B cell (primary cell): ENCODE measurements at places on chromosomes 16 and 17. TPM values are rescaled to one million over a fixed set of nuclear protein-coding genes. Genes with fewer than 3 reads are reported as not detected.

Gene MAPT
- polyA plus RNA-seq: 0.13 and 0.27 TPM in 2 replicates

DNA sequence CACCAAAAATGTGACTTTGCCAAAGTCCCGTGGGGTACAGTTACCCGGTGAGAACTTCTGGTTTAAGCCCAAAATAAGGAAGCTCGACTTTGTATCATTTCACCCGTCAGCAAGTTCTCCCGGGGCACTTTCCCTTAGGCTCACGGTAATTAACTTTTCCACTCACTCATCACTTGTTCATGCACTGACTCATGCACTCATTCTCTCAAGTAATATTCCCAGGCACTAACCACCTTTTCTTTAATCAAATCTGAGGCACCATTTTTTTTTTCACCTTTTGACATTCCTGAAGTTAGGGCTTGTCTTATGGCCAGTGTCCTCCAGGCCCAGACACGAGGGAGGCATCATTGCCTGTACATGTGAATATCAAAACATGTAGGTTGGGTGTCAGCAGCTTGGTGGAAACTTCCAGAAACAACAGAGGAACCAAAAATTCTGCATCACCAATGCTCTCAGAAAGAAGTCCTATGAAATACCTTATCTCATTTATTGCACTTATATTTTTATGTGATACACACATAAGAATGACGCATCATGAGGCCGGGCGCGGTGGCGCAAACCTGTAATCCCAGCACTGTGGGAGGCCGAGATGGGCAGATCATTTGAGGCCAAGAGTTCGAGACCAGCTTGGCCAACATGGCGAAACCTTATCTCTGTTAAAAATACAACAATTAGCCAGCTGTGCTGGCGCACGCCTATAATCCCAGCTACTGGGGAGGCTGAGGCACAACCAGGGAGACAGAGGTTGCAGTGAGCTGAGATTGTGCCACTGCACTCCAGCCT, 36.1 kb upstream of the ATP2C2 start:
- no peak for DNase-seq
- no peaks in the 10 kb centered on the region for H3K36me3 ChIP-seq
- H3K27ac ChIP-seq: no peak overlapping the region
- H3K4me3 ChIP-seq: no peak overlapping the region

DNA sequence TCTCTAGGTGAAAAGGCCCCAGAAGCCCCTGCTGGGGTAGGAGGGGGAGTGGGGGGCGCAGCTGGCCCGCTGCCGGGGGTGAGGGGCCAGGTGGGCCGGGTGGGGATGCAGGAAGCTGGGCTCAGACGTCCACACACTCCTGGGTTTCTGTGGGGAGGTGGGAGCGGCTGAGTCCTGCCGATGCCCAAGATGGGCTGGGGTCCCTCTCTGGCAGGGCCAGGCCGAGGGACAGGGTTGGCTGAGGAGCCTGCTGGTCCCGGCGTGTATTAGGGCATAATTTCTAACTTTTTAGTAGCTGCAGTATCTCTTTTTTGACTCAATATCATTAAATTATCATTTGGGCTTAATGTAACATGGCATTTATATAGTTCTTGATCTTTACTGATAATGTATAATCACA, 121.4 kb upstream of the CORO6 start:
- H3K27ac ChIP-seq: no peak overlapping the region
- no peak for DNase-seq
- H3K4me1 ChIP-seq: peaks cover 59% of the 10 kb centered on the region
- peaks cover 6% of the 10 kb centered on the region for H3K36me3 ChIP-seq
- H3K27me3 ChIP-seq: no peaks in the 10 kb centered on the region

DNA sequence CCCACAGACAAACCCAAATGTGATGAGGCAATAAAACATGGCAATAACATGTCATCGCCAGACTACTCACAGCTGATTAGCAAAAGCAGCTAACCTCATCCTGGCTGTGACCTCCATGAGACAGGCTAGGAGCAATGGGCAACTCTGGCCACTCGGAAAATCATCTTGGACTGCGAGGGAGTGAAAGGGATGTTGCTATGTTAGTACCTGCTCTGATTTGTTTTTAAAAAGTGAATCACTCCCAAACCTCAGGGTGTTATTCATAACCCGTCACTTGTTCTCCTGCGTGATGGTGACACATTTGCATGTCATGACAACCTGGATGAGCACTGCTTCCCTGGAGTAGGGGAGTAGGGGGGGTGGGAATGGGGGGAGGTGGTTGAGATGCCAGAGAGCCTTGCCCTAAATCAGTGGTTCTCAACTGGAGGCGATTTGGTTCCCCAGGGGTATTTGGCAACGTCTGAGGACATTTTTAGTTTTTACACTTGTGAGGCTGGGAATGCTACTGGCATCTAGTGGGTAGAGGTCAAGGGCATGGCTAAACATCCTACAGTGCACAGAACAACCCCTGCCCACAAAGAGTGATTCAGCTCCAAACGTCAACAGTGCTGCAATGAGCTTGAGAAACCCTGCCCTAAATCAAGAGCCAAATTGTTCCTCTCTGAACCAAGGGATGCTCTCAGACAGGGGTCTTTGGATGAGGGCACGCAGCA, 241.7 kb downstream of the SOX9 start:
- H3K36me3 ChIP-seq: no peaks in the 10 kb centered on the region
- no peaks in the 10 kb centered on the region for H3K4me1 ChIP-seq
- no peak overlapping the region for H3K27ac ChIP-seq
- DNase-seq: no peak
- H3K27me3 ChIP-seq: no peaks in the 10 kb centered on the region
- H3K4me3 ChIP-seq: no peak overlapping the region
